ENCODE measurements at places on chromosomes 13 and 19.

GRCh38 chr13:114022876-114023275, 49.0 kb upstream of the C13orf46 start:
- DNase-seq = no peak

DNA sequence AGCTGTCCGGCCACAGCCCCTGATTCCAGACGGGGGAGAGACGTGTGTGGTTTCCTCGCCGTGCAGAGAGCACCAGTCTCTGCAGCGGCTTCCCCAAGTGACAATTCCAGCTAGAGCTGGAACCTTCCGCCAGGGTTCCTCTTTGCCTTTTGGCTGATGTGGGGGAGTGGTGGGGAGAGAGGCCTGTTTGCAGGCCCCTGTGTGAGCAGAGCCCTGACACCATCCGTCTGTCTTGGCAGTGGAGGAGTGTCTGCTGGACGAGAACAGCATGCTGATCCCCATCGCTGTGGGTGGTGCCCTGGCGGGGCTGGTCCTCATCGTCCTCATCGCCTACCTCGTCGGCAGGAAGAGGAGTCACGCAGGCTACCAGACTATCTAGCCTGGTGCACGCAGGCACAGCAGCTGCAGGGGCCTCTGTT, 25.0 kb downstream of the LAMP1 start:
- DNase-seq = no peak

- DNase-seq = no peak
Measured at GRCh38 chr13:96388598-96388997, 298.7 kb downstream of the HS6ST3 start.

DNA sequence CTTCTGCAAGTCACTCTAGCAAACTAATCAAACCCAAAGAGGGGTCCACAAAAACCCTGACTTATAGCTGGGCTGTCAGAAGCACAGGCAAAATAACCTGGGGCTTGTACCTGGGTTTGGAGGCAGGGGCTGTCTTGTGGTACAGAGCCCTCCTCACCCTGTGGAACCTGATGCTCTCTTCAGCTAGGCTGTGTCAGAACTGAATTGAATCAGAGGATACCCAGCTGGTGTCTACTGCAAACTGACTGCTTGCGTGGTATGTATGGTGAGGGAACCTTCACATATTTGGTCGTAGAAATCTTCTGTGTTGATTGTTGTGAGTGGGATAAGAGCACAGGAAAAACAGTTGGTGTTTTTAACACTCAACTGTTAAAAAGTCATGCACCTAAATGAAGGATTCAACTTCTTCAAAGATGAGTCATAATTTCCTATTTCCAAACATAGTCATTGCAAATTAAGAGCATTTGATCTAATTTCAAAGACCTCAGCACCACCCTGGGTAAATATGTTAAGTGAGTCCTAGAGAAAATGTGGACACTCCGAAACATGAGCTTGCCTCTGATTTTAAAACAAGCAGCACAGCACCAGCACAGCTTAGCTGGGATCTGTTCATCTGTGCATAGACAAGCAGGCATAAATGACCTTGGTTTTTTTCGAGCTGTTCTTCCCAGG, 840.2 kb downstream of the UQCRFS1 start:
- no peak for DNase-seq

- no peak for DNase-seq
Measured at GRCh38 chr13:33285420-33286124, at the start of gene STARD13. Gene STARD13, minus strand, starts transcription at chr13:33285755. Its CDS starts 117 bp downstream, at chr13:33285638.

- DNase-seq = no peak
Measured at GRCh38 chr13:23612731-23613130, 42.5 kb downstream of the TNFRSF19 start.

GRCh38 chr13:107799001-107799400, 416.3 kb downstream of the LIG4 start:
- DNase-seq = no peak

DNA sequence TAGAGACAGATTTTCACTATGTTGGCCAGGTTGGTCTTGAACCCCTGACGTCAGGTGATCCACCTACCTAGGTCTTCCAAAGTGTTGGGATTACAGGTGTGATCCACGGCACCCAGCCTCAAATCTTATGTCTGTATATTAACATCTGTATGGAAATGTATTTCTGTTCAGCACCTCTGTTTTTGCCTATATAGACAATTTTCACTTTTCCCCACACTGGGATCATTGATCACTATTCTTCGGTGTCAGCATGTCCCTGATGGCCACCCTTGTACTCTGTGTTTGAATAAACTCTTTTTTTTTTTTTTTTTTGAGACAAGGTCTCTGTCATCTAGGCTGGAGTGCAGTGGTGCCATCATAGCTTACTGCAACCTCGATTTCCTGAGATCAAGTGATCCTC, 3.2 kb upstream of the ZNF627 start:
- no peak for DNase-seq

GRCh38 chr19:58361900-58362271, 665 bp downstream of the ZNF497 start:
- no peak for DNase-seq

DNA sequence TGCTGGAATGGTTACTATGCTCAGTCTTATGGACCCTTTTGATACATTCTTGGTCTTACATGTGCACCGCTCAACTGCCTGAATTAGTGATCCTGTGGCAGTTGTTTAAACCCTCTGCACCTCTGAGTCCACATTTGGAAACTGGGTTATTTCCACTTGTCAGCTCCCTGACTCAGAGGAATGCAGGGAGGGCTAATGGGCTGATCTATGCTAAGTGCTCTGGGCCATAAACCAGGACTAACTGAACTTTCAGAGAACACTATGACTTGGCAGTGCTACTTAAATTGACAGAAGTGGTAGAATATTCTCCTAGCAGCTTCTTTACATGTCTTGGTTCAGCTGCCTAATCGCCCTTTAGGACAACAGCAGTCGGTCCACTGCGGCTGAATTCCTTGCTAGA, 26.8 kb upstream of the MED4 start:
- no peak for DNase-seq

DNA sequence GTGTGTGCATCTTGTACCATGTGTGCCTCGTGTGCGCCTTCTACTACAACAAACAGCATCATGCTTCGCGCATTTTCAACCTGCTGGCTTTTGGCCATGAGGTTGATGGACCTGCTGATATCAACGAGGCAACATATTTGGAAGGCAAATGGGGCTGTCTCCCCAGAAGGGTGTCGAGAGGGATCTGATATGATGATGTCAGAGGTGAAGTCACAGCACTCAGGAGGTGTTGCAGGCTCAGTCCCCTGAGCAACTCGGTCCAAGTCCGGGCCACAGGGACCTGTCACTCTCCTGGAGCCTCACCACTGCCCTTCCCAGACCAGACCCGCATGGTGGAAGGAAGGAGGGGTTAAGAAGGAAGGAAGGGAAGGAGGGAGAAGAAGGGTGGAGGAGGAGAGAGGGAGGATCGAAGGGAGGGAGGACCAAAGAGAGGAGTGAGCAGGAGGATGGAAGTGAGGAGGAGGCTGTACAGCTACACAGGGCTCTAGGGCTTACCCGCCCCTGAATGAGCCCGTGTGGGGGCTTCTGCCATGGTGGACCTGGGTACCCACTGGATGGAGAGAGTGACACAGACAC, 6.7 kb upstream of the C13orf46 start:
- no peak for DNase-seq

- DNase-seq = no peak
Measured at GRCh38 chr13:82010780-82011179, 1669.9 kb upstream of the SPRY2 start.

GRCh38 chr19:54136086-54136863, 1.3 kb upstream of the CNOT3 start:
- no peak for DNase-seq

DNA sequence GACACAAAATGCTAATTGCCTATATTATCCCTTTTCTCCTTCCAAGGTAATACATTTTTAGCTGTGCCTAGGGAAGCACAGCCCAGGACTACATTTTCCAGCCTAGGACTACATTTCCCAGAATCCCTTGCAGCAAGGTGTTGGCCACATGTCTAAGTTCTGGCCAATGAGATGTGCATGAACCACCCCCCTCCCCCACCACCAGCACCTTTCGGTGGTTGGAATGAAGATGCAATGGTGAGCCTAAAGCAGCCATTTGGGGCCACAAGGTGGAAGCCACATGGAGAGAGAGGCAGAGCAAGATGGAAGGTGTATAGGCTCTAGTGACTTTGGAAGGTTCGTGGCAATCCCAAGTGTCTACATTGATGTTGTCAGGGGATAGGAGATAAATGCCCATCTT, 16.2 kb downstream of the UNC13A start:
- no peak for DNase-seq

DNA sequence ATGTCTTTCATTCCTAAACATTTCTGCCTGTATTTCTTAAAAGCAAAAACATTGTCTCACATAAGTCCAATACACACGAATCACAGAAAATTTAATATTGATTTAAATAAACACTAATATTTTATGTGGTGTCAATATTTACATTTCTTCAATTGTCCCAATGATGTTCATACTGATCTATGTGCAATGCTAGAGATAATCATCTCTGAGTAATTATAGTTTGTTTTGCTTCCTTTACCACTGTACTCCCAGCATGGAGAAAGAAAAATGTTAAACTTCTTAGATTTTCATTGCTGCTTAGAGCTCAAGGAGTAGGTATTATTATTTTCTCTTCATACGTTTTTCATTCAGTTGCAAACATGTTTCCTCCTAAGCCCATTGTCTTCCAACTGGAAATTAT, 434.2 kb upstream of the PRR20A start:
- DNase-seq = no peak

DNA sequence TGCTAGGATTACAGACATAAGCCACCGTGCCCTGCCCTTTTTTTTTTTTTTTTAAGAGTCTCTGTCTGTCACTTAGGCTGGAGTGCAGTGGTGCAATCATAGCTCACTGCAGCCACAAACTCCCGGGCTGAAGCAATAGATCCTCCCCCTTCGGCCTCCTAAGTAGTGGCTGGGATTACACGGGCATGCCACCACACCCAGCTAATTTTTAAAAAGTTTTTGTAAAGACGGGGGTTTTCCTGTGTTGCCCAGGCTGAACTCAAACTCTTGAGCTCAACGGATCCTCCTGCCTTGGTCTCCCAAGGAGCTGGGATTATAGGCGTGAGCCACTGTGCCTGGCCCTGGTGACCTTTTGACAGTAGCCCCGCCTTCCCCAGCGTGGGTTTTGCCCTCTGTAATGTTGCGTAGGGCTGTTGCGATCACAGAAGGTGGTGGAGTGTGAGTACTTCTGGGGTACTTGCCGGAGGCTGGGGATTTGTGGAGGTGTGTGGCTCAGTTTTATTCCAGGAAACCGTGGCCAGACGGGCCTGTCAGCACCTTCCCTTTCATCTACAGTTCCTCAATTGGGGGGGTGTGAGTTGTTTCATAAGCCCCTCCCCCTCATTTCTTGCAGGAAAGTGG, 11.6 kb upstream of the RETN start:
- no peak for DNase-seq

DNA sequence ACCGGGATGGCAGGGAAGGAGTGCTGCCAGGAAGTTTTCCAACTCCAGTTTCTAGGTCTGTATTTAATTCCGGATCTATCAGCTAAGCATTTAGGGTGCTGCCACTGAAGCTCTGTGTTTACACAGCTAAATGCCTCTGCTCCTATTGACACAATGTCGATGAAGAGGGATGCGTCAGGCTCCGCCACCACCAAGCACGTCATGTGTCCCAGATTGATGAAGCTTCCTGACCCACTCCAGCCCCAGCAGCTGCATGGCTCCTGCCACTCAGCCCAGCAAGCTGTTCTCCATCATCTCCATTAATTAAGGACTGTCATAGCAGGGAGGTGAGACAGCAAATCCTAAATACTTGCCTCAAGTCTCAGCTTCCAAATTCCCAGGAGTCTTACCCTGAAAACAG, 435.2 kb upstream of the ZNF507 start:
- no peak for DNase-seq

DNA sequence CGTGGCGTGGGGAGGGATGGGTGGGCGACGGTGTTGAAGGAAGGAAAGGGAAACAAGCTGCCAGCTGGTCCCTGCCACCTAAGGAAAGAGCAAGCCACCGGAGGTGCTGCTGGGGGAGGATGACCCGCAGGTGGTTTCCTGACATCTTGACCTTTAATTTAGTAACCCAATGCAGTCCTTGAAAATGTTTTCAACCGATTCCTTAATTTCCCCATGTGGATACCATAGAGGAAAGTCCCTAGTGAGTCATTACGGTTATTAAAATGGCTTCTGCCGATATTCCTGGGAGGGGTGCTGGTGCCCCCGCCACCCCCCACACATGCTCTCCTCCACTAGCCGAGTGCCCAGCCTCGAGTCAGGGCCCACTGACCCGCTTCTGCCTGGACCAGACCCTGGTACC, 6.3 kb upstream of the ANKRD10 start:
- no peak for DNase-seq

- DNase-seq = no peak
Measured at GRCh38 chr19:19379527-19379926, 25.9 kb upstream of the GATAD2A start.

DNA sequence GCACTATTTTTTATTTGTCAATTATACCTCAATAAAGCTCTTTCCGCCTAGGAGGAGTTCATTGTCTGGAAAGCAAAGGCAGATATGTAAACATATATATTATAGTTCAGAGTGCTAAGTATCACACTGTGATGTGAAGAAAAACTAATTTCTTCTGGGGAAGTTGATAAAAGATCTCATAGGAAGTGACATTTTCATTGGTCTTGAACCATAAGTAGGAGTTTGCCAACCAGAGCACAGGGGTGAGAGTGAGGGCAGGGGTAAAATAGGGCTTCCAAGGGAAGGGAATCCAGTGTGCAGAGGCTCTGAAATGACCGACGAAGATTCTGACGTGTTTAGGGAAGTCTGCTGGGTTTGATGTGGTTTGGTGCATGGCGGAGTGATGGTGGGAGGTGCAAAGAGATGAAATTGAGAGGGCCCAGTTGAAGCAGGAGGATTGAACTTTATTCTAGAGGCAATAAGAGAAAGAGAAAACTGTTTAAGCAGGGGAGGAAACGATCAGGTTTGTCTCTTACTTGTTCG, 780 bp upstream of the GTF2F2 start:
- DNase-seq = no peak

DNA sequence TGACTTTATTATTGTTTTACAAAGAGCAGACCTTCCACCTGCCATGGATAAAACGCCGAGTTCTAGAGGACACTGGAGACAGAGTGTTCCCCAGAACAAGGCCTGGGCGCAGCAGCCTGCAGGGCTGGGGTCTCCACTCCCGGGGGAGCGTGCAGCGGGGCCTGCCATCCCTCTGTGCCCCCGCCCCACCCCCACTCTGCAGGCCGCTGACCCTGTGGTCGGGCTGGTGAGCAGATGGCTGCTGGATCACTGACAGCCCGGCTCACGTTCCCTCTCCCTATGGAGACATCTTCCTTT, 8.6 kb upstream of the PTBP1 start:
- DNase-seq = no peak

Measured in cortex of kidney (tissue), 1 donor.